Progenitor cell of endocrine pancreas (in vitro differentiated cells): ENCODE measurements at places on chromosomes 11 and 22. TPM values are rescaled to one million over a fixed set of nuclear protein-coding genes. Genes with fewer than 3 reads are reported as not detected.

DNA sequence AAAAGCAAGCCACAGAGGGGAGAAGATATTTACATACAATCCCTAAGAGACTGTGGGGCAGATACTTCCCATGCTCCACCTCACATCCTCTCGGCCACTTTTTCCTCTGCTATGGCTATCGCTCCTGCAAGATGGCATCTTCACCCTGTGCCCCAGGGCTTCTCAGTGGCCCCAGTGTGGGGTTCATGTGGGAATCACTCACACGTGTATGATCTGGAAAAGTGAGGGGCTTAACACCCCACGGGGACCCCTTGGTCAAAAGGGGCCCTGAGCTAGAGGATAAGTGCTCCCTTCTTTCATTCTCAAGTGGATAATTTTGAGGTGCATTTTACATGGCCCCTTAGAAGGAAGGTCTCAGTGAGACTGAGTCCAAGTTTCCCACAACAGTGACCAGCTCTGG is 28.7 kb downstream of the C11orf58 start:
- H3K27ac ChIP-seq, result no peak overlapping the region
- H3K27me3 ChIP-seq, result no peaks in the 10 kb centered on the region
- DNase-seq, result no peak
- H3K4me1 ChIP-seq, result no peaks in the 10 kb centered on the region
- no peaks in the 10 kb centered on the region for H3K36me3 ChIP-seq
- H3K4me3 ChIP-seq, result no peak overlapping the region

DNA sequence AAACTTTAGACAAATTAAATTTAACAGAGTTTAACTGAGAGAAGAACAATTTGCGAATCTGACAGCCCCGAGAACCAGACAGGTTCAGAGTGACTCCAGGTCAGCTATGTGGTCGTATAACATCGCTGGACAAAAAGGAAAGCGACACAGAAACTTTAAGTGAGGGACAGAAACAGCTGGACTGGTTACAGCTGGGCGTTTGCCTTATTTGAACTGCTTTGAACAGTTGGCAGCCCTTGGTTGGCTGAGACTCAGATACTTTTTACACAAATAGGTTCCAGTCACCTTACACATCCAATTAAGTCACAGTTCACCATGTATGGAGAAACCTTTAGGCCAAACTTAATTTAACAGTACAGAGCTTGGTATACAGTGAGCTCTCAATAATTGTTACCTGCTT is 436.9 kb downstream of the GUCY1A2 start:
- no peak for DNase-seq
- no peaks in the 10 kb centered on the region for H3K27me3 ChIP-seq
- H3K4me3 ChIP-seq, result no peak overlapping the region

- no peaks in the 10 kb centered on the region for H3K27me3 ChIP-seq
- no peak for DNase-seq
- H3K27ac ChIP-seq, result no peak overlapping the region
These were observed 38.3 kb downstream of the CLPB start for GRCh38 chr11:72396041-72396440.

The CREBZF gene
- 66.3 and 66.7 TPM in 2 replicates for total RNA-seq

DNA sequence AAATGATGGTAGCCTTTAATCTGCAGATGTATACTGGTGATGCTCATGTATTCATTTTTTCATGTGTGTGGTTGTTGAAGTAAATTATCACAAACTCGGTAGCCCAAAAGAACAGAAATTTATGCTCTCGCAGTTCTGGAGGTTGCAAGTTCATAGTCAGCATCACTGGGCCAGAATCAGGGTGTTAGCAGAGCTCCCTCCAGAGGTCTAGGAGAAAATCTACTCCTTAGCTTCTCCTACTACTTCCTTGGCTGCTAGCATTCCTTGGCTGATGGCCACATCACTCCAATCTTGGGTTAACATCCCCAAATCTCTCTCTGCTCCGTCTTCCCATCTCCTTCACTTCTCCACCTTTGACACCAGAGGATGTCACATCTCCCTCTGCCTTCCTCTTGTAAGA is 45.3 kb upstream of the GALNT18 start:
- peaks cover 22% of the 10 kb centered on the region for H3K27me3 ChIP-seq
- no peaks in the 10 kb centered on the region for H3K36me3 ChIP-seq
- DNase-seq, result no peak
- no peak overlapping the region for H3K27ac ChIP-seq
- no peaks in the 10 kb centered on the region for H3K4me1 ChIP-seq
- no peak overlapping the region for H3K4me3 ChIP-seq

DNA sequence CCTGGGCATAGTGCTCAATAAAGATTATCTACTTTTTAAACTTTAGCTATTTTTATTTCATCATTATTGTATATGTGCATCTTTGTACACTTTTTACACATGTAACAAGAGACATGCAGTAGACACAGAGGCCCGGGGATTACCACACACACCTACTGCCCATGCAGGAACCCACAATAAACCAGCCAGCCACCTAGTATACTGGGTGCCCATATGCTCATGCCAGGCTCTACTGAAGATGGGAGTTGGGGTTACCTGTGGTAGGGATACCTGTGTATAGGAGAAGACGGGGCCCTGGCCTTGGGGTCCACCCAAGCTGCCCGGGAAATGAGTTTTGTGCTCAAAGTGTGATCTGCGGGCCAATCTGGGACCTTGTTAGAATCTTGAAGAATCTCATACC is 31.2 kb upstream of the P2RY2 start:
- no peak for DNase-seq
- peaks cover 31% of the 10 kb centered on the region for H3K27me3 ChIP-seq
- H3K4me3 ChIP-seq, result no peak overlapping the region
- no peaks in the 10 kb centered on the region for H3K36me3 ChIP-seq
- peaks cover 5% of the 10 kb centered on the region for H3K4me1 ChIP-seq

The CECR2 gene
- total RNA-seq, result 37.6 and 40.5 TPM in 2 replicates

DNA sequence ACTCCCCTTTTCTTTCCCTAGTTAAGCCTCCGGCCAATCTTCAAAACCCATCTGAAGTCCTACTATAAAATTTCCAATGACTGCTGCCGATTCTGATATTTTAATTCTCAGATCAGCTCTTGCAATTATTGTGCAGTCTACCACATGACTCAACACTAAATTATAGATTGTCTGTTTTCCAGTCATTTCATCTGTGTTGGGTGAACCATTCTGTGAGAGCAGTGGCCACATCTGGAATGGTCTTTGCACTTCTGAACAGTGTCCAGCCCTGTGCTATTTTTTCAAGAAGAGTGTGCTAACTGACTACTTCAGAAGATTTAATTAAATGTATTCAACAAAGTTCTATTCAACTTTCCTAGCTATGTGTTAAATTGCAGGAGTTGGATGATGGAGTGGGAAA is 47.2 kb upstream of the MMP7 start:
- H3K27me3 ChIP-seq, result no peaks in the 10 kb centered on the region
- H3K4me3 ChIP-seq, result no peak overlapping the region
- no peak for DNase-seq
- H3K27ac ChIP-seq, result no peak overlapping the region

The EFCAB6 gene
- 7.0 and 8.6 TPM in 2 replicates for total RNA-seq

- H3K36me3 ChIP-seq, result no peaks in the 10 kb centered on the region
- peaks cover 8% of the 10 kb centered on the region for H3K27me3 ChIP-seq
- no peaks in the 10 kb centered on the region for H3K4me1 ChIP-seq
- DNase-seq, result no peak
- no peak overlapping the region for H3K27ac ChIP-seq
These were observed 25.6 kb downstream of the TIMP3 start for GRCh38 chr22:32827049-32827602.

GRCh38 chr11:117796456-117796871 is 552 bp downstream of the DSCAML1 start:
- H3K4me3 ChIP-seq, result peak overlapping the region; percentile 65
- H3K27ac ChIP-seq, result no peak overlapping the region
- H3K36me3 ChIP-seq, result no peaks in the 10 kb centered on the region
- peaks cover 2% of the 10 kb centered on the region for H3K4me1 ChIP-seq

The SIPA1 gene
- total RNA-seq, result 19.5 and 20.2 TPM in 2 replicates
